ENCODE measurements at places on chromosomes 2 and 18.

GRCh38 chr18:61169386-61169785 lies 163.8 kb upstream of the CDH20 start:
- DNase-seq, result no peak

DNA sequence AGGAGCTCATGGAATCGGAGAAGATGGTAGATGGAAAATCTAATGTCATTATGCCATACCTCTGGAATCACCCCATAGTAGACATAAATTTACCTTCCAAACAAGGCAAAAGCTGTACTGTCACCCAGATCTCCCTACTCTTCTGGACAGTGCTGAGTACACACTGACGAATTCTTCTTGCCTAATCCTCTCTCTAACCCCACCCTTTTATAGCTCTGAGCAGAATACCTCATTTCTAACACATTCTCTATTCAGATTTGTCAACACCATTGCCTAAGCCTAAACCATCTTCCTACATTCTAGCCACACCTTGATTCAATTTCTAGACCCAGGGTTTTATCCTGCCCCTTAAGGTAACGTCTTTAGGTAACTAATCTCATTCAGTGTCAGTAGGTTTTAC lies 321.0 kb upstream of the NRP2 start:
- DNase-seq, result peak; percentile 20

DNA sequence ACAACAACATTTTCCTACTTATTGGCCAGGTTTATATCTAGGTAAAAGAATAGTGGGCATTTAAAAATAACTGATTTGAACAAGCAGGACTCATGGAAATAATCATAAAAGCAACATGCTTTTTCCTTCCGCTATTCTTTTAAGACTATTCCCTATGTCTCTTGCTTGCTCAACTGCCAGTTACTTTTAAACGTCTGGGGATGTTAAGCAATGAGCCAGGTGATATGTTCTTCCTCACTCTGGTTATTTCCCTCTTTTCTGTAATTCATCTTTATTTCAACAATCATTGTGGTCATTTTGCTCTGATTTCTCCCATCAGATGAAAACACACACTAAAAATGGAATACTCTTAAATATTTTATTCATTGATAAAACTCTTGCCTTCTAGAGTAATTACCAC lies 33.4 kb upstream of the SLC8A1 start:
- DNase-seq, result no peak

GRCh38 chr18:57728941-57729511 lies 74.1 kb downstream of the ATP8B1 start:
- DNase-seq, result peak; percentile 87

- DNase-seq, result no peak
Observed at GRCh38 chr18:68454511-68455228, 260.2 kb downstream of the TMX3 start.

DNA sequence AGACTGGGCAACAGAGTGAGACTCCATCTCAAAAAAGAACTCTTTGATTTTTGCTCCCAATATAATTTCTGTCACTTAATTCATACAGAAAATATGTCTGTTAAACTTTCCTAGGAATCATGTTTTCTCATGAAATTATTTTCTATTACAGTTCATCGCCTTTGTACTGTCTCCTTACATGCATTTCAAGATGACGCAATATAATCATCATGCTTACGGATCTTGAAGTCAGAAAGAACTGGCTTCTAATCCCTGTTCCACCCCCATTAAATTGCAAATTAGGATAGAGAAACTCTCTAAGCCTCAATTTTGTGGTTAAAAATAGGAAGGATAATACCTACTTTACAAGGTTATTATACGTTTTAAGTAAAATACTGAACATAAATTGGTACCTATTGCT lies 467.6 kb upstream of the SMIM21 start:
- DNase-seq, result no peak

GRCh38 chr18:72530622-72531021 lies 13.5 kb downstream of the CBLN2 start:
- no peak for DNase-seq

GRCh38 chr2:135337071-135337470 lies 193.9 kb downstream of the ZRANB3 start:
- no peak for DNase-seq

DNA sequence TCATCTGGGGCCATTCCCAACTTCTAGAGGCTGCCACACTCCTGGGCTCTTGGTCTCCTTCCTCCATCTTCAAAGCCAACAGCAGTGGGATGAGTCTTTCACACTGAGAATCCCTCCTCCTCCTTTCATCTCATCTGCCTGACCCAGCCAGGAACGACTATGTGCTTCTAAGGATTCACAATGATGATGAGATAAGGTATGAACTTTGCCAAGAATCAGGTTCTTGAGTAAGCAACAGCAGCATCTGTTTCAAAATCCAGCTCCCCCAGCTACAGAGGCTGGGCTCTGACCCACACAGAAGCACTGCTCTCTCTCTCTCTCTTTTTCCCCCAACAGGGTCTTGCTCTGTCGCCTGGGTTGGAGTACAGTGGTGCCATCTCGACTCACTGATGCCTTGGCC lies 46.4 kb downstream of the TIMM21 start:
- DNase-seq, result no peak

GRCh38 chr18:57846258-57846657 lies 43.1 kb upstream of the ATP8B1 start:
- DNase-seq, result no peak
